Activated T-cell treated with anti-CD3 and anti-CD28 coated beads, Interleukin-2, amount 50 U/mL, for 72 hours (primary cell): ENCODE measurements at places on chromosomes 5 and 9. TPM values are rescaled to one million over a fixed set of nuclear protein-coding genes. Genes with fewer than 3 reads are reported as not detected.

DNA sequence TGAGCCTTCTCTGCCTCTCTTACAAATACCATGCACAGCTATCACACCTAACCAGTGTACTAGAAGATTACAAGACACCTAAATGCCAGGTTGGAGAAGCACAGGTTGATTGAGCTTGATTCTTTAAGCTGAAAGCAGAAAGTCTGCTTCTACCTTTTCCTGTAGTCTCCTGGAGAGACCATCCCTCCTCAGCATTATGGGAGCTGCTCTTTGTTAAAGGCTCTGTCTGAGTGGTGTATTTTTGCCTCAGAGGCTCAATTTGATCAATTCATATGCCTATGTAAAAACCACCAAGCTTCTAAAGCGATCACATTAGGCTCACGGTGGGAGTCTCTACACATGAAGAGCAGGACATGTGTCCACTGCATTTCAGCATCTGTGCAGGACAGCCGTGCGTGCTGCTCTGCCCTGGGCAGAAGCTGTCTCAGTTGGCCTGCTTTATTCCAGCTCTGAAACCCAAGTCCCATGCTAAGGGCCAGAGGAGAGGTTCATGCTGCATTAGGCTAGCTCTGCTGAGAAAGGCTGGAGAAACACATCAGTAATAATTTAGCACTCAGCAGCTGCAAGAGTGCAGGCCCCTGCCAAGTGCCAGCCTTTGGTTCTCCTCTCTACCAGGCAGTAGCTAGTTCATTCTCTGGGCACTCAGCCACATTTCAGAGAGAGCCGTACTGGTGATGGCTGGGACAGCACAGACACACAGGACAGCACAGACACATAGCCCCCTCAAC lies 41.7 kb downstream of the TMEM167A start:
- H3K36me3 ChIP-seq = no peaks in the 10 kb centered on the region
- H3K4me3 ChIP-seq = no peak overlapping the region
- H3K27me3 ChIP-seq = no peaks in the 10 kb centered on the region
- DNase-seq = no peak
- no peak overlapping the region for H3K27ac ChIP-seq
- peaks cover 5% of the 10 kb centered on the region for H3K4me1 ChIP-seq

DNA sequence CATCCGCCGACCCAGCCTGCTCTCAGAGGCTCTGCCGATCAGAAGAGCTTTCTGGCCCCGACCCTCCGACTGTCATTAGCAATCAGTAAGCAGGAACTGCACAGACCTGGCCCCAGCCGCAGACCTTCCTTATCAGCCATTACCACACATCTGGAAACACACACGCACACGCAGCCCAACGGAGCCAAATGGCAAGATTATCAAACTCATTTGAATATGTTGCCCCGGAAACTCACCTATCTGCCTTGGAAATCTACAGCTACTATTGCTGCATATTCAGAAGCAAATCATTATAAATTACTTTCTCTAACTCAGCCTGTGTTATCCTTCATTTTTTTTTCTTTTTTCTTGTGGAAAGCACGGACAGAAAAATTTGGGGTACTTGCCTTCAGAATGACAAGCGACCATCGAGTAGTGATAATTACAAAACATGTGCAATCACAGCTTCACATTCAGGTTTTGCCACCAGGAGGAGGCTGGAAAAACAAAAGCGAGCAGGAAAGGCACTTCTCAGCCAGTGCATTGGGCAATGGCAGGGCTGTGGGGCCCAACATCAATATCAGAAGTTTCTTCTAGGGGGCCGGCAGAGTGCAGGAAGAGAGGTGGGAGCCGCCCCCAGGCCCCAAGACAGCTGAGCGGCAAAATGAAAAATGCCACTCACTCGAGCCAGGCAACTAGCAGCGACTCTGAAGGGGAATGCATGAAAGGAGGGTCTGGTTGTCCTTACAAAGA lies 122.3 kb downstream of the VAV2 start:
- peak overlapping the region; percentile 37 for H3K4me3 ChIP-seq
- no peak for DNase-seq
- H3K27me3 ChIP-seq = peaks cover 12% of the 10 kb centered on the region
- peaks cover 13% of the 10 kb centered on the region for H3K4me1 ChIP-seq

Gene LMX1B
- total RNA-seq = not detected

Gene ORM2
- not detected for total RNA-seq
